ENCODE measurements at places on chromosomes 7 and 10.

DNA sequence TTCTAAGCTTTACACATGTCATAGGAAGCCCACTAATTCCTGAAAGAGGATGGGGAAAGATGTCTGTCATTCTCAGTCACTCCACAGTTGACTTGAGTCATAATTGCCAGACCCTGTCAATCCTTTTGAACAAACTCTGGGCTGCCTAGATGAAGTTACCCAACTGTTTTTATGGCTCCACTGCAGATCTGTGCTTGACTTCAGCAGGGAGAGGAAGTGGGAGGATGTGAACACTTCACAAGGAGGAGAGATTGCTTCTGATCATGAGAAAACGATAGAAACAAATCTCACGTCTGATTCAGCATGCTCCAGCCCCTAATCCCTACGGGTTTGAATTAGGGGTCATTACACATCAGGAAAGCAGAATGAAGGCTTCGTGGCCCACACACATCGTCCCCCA is 596.6 kb upstream of the CELF2 start:
- no peak for DNase-seq

GRCh38 chr7:32921896-32922295 is 30.3 kb upstream of the KBTBD2 start:
- no peak for DNase-seq

DNA sequence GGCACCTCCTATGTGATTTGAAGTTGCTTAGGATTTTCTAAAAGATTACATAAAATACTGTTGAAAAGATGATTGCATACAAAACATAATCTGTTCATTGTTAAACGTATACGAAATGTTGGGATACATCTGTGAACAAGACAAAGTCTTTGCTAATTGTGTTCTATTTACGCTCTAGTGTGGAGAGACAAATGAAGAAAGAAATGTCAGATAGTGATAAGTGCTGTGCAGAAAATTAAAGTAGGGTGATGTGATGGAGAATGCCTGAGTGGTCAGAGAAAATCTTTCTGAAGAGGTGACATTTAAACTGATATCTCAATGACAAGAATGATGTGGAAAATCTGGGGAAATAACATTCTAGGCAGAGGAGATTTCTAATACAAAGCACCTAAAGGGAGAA is 13.4 kb upstream of the ZRANB1 start:
- DNase-seq, result no peak

GRCh38 chr10:84159076-84159685 is 14.4 kb upstream of the GPR15LG start:
- DNase-seq, result no peak

DNA sequence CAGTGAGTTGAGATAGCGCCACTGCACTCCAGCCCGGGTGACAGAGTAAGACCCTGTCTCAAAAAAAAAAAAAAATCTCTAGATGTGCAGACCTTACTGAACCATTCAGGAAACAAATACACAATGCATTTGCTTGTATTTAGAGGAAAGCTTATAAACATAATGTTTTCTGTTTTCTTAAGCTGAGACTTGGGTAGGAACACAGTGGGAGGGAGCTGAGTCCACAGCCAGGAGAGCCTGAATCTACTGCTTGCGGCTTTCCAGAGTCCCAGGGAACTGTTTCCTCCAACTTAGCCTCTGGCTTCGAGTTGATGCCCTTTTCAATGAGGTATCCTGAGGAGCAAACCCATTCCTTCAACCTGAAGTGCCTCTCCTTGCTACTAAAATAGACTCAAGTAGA is 83.0 kb upstream of the PITRM1 start:
- no peak for DNase-seq

GRCh38 chr10:116278846-116279245 is 5.8 kb upstream of the GFRA1 start:
- no peak for DNase-seq

GRCh38 chr10:49143249-49143648 is 9.4 kb upstream of the FAM170B start:
- DNase-seq, result no peak

- DNase-seq, result peak; percentile 7
Measured at GRCh38 chr7:144391823-144392255, 11.7 kb downstream of the NOBOX start.
